Activated CD4-positive, alpha-beta T cell treated with anti-CD3 and anti-CD28 coated beads, Interleukin-2, Interleukin-4, amounts not matched to agents 100 ng/mL and 50 ng/mL, durations not matched to agents 16 hours and 8 hours (primary cell): ENCODE measurements at places on chromosomes 3 and 15.

DNA sequence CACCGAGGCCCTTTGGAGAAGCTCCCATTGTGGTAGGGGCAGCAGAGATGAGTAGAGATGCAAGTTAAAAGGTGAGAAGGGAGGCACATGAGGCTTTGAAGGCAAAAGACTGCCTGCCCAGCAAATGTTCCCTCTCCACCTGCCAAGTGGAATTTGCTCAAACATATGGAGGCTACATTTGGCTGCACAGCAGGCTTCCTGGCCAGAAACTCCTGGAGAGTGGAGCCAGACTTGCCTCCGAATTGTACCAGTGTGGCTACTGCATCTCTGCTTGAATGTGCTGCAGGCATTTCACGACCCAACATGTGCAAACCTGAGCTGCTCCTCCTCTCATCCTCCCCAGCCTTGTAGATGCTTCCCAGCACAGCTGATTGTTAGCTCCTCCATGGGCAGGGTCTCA is 229.2 kb downstream of the ZNF621 start:
- no peak for DNase-seq

DNA sequence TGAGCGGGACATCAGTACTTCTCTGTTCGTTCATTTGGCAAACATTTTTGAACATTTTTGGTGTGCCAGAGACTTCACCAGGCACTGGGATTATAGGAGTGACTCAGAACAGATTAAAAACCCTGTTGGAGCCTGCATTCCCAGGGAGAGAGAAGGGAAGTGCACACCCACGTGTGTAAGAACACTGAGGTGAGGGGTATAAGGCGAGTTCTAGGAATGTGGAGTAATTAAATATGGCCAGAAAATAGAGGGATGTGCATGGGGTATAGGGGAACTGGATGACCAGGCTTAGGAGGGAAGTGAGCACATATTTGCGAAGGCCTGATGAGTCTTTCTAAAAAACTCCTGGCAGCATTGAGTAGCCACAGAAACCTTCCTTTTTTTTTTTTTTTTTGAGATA is 401.2 kb upstream of the C2CD4B start:
- DNase-seq: no peak

DNA sequence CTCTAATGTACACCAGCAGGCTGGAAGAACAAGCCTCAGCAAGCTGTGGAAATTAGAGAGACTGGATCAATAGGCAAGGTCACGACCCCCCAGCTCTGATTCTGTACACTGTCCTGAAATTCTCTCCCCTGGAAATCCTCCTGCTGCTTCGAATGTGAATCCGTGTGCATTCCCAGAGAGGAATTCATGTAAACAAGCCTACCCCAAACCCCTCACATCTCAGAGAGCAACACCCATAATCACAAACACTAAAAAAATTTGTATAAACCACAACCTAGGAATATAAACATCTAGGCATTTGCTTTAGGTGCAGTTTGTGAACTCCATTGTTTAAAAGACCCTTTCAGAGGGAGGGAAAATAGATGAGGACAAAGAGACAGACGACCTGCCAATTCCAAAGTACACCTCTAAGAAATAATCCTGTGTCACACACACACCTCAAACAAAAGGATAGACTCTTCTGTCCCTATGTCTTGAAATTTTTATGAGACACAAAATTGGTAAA is 325.2 kb downstream of the WDR72 start:
- no peak for DNase-seq

- peak; percentile 50 for DNase-seq
Measured at GRCh38 chr15:84582583-84583157, 18.1 kb upstream of the ZSCAN2 start.

GRCh38 chr3:62837145-62837787 is 38.0 kb downstream of the CADPS start:
- no peak for DNase-seq

- DNase-seq: no peak
Measured at GRCh38 chr3:17982211-17982880, 239.9 kb upstream of the TBC1D5 start.

- DNase-seq: peak; percentile 15
Measured at GRCh38 chr15:42691308-42691707, 45.6 kb downstream of the CDAN1 start.

DNA sequence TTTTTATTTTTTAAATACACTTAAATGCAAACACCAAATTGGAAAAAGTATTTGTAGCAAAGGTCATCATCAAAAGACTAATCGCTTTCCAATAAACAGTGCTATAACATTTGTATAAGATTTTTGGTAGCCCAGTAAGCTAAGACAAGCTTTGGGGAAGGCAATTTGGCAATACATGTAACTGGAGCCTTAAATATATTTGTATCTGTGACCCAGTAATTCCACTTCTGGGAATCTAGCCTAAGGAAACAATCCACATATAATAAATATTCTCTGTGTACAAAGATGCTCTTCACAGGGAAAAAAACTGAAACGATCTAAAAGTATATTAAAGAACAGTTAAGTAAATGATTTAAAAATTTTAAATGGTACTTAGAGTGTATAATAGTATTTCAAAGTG is 65.5 kb upstream of the TJP1 start:
- DNase-seq: no peak

DNA sequence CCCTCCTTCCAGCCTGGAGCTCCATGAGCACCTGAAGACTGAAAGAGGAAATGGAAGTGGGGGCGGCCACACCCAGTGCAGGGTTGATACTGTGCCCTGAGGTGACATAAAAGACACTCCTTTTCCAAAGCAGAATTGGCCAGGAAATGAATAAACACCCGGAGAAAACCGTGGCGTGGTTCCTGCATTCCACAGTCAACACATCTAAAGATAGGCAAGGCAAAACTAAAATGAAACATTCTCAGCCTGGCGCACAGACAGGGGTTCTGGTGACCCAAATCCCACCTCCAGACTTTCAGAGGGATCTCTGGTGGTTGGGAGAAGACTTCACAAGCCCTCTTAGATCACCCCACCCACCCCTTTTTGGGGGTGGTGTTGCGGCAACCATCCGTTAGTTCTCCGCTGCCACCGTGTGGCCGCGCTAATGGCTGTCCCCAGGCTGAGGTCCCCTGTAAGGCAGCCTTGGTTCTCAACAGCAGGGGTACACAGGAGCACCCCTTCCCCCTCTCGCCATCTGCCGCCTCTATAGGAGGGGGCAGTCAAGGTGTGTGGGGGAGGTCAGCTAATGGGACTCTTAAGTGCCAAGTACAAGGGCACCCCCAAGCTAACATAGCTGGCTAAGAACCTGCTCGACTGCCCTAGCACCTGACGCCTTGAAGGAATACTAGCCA is 2.5 kb upstream of the MST1R start:
- peak; percentile 38 for DNase-seq

DNA sequence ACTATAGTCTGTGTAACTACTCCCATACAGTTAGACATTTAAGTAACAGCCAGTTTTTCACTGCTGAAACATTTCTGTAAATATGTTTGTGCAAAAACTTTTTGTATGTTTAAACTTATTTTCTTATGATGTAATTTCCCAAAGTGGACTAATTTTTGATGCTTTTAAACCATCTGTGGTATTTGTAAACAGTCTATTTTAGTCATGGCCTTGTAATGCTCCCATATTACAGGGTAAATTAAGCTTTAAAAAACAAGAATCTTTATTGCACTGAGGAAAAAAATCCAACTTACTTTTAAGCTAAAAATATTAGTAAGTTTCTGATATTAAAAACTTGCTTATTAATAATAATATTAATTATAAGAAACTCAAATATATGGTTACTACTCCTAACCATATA is 13.5 kb downstream of the CCDC14 start:
- no peak for DNase-seq

GRCh38 chr3:187025254-187025655 is 94.9 kb downstream of the ST6GAL1 start:
- DNase-seq: peak; percentile 52

DNA sequence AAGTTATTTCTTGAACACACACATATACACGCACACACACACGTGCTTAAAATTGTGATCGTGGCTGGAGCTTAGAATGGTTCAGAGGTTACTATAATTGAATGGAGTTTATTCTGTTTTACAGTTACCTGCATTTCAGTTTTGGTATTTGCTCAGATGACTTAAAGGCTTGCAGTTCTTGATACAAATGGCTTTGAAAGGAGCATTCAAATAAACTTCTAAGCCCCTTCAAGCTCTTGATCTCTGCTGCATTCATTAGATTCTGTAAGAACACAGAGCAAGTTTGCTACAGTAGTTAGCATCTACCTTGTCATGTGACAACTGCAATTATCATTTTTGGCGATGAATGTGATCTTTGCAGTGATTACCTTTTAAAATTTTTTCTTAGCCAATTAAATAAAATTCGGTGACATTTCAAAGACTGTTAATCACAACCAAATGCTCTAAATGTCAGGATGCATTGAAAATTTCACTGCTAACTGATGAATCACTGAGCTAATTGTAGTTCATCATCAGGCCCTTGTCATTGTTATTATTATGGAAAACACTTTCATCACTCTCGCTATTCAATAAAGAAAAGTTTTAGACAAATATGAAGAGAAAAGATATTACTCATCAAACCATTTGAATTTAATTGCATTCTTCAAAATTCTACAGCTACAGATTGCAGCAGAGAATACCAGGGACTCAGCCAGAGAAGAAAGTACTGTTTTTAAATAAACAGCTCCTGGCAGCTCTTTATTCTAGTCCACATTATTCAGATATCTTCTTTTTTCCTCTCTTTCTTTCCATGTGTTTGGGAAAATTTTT is 296.1 kb downstream of the LRTM1 start:
- no peak for DNase-seq

- no peak for DNase-seq
Measured at GRCh38 chr15:82843566-82843965, 34.1 kb downstream of the WHAMM start.

DNA sequence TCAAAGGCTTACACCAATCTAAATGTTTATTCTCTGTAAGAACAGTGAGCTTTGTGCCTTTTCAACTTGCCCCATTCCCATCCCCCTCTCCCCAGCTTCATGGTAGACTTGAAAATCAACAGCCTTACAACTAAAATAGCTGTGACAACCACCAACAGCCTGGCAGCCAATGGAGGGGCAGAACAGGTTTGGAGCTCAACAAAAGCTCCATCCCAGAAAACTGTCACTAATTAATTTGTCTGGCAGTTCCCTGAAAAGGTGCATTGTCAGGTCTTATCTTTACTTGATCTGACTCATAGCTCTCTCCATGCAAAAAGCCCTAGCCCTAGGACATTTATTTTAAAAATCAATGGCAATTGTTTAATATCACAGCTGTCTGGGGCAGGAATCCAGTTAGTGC is 22.6 kb downstream of the MTHFS start:
- no peak for DNase-seq
